ENCODE measurements at places on chromosomes 12 and 14.

DNA sequence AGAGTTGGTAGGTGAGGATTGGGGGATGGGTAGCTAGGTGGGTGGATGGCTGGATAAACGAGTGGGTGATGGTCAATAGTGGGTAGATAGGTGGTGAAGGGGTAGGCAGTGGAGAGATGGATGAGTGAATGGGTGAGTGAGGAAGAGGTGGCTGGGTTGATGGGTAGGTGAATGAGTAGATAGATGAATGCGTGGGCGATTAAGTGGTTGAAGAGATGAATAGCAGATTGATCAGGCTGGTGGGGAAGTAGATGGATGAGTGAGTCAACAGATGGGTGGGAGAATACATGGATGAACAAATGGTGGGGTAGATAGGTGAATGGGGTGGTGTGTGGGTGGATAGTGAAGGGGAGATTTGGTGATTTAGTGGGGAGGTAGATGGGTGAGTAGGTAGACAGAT lies 51.1 kb downstream of the SYNE3 start:
- DNase-seq = no peak

DNA sequence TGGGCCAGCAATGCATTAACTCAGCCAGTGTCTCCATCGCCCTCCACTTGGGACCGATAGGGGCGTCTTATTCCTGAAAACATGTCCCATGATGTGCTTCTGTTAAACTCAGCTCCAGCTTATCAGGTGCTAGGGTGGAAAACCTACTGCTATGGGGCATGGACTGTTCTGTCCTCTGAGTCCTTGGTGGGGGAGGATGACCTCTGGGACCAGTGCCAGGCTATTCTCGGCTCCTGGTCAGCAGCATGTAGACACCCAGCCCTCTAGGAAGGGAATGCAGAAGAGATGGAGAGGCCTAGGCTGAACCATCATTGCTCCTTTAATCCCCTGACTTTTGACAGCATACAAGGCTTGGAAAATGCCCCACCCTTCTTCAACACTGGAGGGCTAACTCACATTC lies 486.2 kb downstream of the MED13L start:
- no peak for DNase-seq

- DNase-seq = no peak
Measured at GRCh38 chr12:13067322-13067721, 23.1 kb downstream of the FAM234B start.

GRCh38 chr14:94028450-94028826 lies 2.3 kb downstream of the OTUB2 start:
- DNase-seq = no peak

DNA sequence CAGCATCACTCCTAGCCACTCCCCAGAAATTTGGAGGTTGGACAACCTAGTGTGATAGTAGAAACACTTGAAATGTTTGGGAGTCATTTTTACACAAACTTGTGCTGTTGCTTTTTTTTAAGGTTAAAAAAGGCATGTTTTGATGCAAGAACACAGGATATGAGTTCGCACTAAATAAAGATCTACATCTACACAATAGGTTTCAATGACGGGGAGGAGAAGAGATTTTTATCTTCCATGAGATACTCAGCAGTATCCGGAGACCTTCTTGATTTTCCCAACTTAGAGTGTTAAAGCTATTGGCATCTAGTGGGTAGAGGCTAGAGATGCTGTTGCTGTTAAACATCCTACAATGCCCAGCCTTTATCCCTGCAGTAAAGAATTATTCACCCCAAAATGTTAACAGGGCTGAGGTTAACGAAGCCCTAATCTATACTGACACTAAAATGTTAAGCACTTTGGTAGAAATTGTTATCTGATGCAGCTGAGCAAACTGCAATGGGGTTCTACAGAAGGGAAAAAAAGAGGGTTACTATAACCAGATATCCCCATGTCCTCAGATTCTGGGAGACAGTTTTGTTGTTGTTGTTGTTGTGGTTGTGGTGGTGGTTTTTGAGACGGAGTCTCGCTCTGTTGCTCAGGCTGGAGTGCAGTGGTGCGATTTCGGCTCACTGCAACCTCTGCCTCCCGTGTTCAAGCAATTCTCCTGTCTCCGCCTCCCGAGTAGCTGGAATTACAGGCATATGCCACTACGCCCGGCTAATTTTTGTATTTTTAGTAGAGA lies 14.0 kb upstream of the PCNX1 start:
- no peak for DNase-seq

- no peak for DNase-seq
Measured at GRCh38 chr12:131941116-131941986, 8.4 kb upstream of the EP400 start.

DNA sequence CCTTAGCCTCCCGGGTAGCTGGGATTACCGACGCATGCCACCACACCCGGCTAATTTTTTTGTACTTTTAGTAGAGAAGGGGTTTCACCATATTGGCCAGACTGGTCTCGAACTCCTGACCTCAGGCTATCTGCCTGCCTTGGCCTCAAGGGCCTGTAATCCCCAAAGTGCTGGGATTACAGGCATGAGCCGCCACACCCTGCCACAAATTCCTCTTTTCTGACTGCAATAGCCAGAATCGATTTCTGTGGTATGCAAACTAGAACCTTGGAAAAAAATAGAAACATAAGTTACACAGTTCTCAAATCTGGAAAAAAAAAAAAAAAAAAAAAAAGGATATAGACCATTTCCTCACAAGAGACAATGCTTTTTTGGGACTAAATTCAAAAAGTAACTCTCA lies 184.6 kb upstream of the EGLN3 start:
- no peak for DNase-seq

DNA sequence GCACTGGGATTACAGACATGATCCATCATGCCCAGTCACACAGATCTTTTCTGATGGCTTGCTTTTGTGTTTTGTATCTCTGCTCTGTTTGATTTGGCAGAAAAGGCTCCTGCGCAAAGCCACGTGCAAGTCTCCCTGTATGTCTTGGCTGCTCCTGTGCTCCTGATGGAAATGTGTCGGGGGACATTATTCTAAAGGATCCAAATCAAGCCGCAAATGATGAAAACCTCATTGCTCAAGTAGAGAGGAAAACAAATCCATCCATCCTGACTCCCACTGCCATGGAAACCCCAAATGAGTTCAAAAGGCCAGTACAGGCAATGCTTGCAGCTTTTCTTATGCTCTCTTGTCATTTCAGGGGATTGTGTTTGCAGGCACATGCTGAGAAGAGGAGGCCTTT lies 93.8 kb downstream of the NDUFA12 start:
- no peak for DNase-seq

GRCh38 chr12:121858662-121859572 lies at the start of gene HPD:
HPD (minus strand) TSS chr12:121858859; CDS start chr12:121858823, 36 bp downstream.
- DNase-seq = no peak

- DNase-seq = no peak
Measured at GRCh38 chr14:50821510-50822464, 9.2 kb downstream of the NIN start.

DNA sequence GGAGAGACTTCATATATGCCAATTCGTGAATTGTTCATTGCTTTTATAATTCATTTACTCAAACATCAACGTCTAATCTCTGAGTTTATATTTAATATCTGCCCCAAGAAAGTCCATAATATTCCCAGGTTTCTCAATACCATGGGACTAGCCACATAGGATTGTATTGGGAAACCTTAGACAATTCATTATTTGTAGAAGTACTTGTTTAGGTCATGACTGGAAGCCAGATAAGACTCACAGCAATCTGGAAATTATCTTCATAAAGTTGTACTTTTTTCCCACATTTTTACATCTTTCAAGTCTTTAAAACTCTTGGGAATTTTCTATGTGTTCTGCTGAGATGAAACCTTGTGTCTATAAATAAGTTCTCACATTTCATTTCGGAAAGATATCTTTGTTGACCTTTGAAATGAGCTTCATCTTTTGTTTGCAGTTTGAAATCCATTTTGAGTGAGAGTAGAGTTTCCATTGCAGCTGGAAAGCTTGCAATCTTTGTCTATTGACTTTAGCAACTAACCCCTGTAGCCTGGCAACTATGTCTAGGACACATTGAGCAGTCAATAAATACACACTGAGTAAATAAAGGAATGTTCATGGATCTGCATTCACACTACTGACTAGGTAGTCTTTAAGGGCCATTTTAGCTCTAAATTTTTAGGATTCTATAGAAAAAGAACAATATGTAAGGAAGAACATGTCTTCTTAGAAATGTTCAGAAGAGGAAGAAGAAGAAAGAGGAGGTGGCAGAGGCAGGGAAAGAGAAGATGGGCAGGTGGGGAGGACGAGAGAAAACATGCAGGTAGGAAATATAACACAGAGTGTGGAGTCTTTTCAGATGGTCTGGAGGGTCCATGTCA lies 154.4 kb downstream of the LRIG3 start:
- DNase-seq = no peak

- DNase-seq = no peak
Measured at GRCh38 chr12:52971679-52972329, 22.9 kb downstream of the KRT18 start.

- DNase-seq = no peak
Measured at GRCh38 chr14:95527387-95528002, 7.4 kb upstream of the GLRX5 start.

GRCh38 chr12:106519607-106520021 lies 63.2 kb upstream of the RFX4 start:
- no peak for DNase-seq

GRCh38 chr12:95179011-95179410 lies 38.3 kb downstream of the FGD6 start:
- no peak for DNase-seq

- no peak for DNase-seq
Measured at GRCh38 chr12:6262623-6263022, 47.9 kb upstream of the PLEKHG6 start.

- no peak for DNase-seq
Measured at GRCh38 chr12:30357766-30358490, 337.7 kb downstream of the IPO8 start.

DNA sequence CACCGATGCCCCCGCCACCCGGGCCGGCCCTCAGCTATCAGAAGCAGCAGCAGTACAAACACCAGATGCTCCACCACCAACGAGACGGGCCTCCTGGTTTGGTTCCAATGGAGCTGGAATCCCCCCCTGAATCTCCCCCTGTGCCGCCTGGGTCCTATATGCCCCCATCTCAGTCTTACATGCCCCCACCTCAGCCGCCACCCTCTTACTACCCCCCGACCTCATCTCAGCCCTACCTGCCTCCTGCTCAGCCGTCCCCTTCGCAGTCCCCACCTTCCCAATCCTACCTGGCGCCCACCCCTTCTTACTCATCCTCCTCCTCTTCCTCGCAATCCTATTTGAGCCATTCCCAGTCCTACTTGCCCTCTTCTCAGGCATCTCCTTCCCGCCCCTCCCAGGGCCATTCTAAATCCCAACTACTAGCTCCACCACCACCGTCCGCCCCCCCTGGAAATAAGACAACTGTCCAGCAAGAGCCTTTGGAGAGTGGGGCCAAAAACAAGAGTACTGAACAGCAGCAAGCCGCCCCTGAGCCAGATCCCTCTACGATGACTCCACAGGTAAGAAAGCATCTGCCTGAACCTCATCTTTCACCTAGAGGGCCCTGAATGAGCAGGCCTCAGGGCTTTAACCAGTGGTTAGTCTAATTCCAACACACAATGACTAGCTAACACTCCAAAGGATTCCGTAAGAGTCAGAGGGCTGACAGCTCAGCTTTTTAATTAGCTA lies 851 bp downstream of the YLPM1 start:
- DNase-seq = peak; percentile 4

- peak; percentile 8 for DNase-seq
Measured at GRCh38 chr12:118237052-118237665, 101.2 kb downstream of the PEBP1 start.

DNA sequence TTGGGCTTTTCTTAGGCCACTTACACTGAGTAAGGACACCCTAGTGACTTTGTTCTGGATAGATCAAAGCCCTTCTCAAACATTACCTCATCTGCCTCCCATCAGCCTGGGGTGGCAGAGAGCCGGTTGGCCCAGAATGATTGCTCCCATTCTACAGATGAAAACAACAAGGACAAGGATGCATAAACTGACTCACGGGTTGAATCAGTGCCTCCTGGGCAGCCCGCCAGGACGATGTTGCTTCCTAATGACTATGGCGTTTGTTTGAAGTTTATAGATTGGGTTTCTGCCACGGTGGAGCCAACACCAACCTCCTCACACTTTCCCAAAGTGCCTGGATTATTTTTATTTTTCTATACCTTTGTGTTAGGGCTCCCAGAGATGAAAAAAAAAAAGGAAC lies 3.6 kb upstream of the VRK1 start:
- DNase-seq = no peak

DNA sequence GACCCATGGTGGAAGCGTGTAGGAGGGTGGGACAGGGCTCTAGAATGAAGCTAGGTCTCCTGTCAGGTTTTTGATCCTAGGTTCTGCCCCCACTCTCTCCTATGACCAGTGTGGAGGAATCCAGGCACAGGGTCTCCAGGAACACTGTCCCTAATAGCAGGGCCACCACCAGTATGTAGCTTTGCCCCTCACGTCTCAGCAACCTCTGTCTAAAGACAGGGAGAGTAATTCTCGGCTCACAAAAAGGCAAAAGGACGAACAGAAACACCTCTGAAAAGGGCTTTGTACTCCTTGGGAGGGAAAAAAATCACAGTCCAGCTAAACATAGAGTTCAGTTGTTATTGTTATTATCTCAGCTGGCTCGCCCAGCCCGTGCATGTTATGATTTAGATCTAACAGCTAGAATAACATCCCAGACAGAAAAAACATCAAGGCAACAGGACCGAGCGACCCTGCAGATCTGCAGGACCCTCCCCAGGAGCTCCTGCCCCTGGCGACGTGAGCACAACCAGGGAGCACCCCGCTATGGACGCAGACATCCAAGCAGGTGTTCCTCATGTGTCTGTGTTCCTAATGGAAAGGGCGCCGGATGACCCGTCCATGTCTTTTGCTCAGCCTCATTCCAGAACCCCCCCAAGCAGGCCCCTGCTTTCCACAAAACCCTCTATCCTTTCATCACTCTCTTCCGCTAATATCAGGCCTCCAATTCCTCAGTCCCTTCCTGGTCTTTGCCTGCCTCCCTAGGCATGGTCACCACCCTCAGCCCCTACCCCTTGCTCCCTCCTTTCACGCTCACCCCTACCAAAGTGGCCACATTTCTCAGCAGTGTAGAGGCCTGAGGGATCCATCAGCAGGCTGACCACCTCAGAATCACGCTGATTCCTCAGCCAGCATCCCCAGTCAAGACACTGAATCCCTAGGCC lies 14.2 kb upstream of the SLC6A12 start:
- DNase-seq = no peak

- DNase-seq = no peak
Measured at GRCh38 chr14:57970594-57970993, 104.7 kb upstream of the SLC35F4 start.

DNA sequence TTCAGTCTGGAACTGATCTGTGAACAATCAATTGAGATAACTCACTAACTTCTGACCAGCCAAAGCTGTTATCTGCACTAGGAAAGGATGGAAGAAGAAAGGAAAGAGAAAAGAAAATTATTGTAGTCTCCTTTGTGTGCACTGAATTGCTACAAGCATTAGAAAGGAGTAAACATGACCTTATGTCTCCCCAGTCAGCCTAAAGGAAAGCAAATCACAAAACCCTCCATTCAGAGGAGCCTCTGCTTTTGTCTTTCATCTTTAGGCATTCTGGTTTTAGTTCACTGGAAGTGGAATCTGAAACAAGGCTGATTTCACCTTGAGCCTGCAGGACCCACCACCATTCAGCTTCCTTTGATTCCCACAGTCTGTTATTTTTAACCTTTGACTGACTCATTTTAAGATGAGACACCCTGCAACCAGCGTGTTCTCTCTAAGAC lies 26.0 kb downstream of the TBX3 start:
- DNase-seq = no peak

- no peak for DNase-seq
Measured at GRCh38 chr14:101843665-101844064, 82.2 kb downstream of the PPP2R5C start.

- DNase-seq = no peak
Measured at GRCh38 chr12:47954467-47955045, 8.8 kb upstream of the TMEM106C start.

GRCh38 chr14:69441948-69442347 lies 42.6 kb upstream of the PLEKHD1 start:
- DNase-seq = no peak

Measured in putamen (tissue), 1 donor.